ENCODE measurements at places on chromosomes 11 and 22. TPM values are rescaled to one million over a fixed set of nuclear protein-coding genes. Genes with fewer than 3 reads are reported as not detected.

CNTN5 gene
- not detected for total RNA-seq

LRRC55 gene
- total RNA-seq: not detected

OR52H1 gene
- total RNA-seq: not detected

FGF19 gene
- not detected for total RNA-seq

CRYBB1 gene
- total RNA-seq: 0.48 TPM

CHADL gene
- 0.12 TPM for total RNA-seq

IGLL1 gene
- not detected for total RNA-seq

KRTAP5-8 gene
- not detected for total RNA-seq

BDNF gene
- not detected for total RNA-seq

RIMBP3C gene
- total RNA-seq: not detected

BTG4 gene
- total RNA-seq: not detected

TNNI2 gene
- not detected for total RNA-seq

CELSR1 gene
- total RNA-seq: 0.36 TPM

LRRN4CL gene
- total RNA-seq: 0.12 TPM

ALDH3B2 gene
- not detected for total RNA-seq

PHLDB1 gene
- total RNA-seq: 2.0 TPM

OOSP3 gene
- not detected for total RNA-seq

FXYD2 gene
- total RNA-seq: not detected

SPDYC gene
- total RNA-seq: not detected

OR56A1 gene
- not detected for total RNA-seq

GAL gene
- total RNA-seq: 0.97 TPM

SSH3 gene
- 14.9 TPM for total RNA-seq

ZW10 gene
- total RNA-seq: 14.6 TPM

RCOR2 gene
- 0.21 TPM for total RNA-seq

THY1 gene
- 5.4 TPM for total RNA-seq

PRODH gene
- total RNA-seq: 0.56 TPM

AQP11 gene
- total RNA-seq: 0.34 TPM

CRACR2B gene
- 1.8 TPM for total RNA-seq

RIC3 gene
- 5.0 TPM for total RNA-seq
